ENCODE measurements at places on chromosomes 11 and 22. TPM values are rescaled to one million over a fixed set of nuclear protein-coding genes. Genes with fewer than 3 reads are reported as not detected.

Gene OMP
- total RNA-seq, result not detected

GRCh38 chr22:22870577-22871404 is 16.8 kb upstream of the IGLL5 start:
- H3K27ac ChIP-seq, result no peak overlapping the region
- H3K36me3 ChIP-seq, result no peaks in the 10 kb centered on the region
- no peak overlapping the region for H3K4me3 ChIP-seq
- H3K27me3 ChIP-seq, result no peaks in the 10 kb centered on the region

- no peaks in the 10 kb centered on the region for H3K4me1 ChIP-seq
- H3K36me3 ChIP-seq, result no peaks in the 10 kb centered on the region
- no peak overlapping the region for H3K4me3 ChIP-seq
- no peak overlapping the region for H3K27ac ChIP-seq
Measured at GRCh38 chr11:101738452-101738851, 154.6 kb upstream of the TRPC6 start.

DNA sequence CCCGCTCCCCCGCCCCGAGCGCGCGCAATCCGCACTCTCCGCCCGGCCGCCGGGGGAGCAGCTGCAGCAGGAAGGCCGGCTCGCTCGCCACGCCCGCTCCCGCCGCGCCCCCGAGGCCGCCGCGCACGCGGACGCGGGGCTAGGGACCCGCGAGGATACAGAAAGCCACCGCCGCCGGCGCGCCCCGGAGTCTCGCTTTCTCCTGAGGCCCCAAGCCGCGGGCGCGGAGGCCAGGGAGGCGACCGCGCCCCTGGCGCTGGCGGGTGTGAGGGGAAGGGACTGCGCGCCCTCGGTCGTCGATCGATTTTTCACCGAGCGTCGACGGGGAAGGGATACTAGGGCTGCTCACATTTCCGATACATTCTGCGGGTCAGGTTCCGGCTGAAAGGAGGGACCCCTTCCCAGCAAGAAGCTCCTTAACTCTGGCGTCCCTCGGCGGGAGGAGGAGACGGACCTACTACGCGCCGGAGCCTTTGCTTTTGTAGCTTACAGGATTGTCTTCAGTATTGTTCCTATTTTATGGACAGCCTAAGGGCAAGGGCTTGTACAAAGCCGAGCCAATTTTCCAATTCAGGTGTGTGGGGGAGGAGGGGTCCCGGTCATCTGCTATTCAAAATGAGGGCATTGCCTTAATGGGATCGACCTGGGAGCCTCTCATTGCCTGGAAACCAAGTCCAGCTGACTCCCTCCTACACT is 416 bp upstream of the GAB2 start:
- H3K27ac ChIP-seq, result peak overlapping the region; percentile 97
- peaks cover 15% of the 10 kb centered on the region for H3K27me3 ChIP-seq
- DNase-seq, result peak; percentile 89
- no peaks in the 10 kb centered on the region for H3K4me1 ChIP-seq
- no peaks in the 10 kb centered on the region for H3K36me3 ChIP-seq

DNA sequence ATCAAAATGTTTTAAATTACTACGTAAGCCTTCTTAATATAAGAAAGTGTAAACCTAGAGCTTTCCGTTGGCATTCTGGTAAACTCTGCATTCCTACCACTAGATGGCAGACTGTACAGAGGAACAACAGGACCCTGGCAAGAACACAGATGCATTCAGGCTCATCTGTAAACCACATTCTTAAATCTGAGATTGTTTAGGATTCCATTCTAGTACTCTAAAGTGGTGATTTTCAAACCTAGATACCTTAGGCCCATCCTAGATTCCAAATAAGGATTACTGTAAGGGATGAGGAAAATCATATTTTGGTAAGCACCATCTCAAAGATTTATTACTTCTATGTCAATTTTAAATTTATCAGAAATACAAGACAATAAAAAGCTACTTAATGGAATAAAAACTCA is 26.9 kb downstream of the PICALM start:
- peak overlapping the region; percentile 52 for H3K27ac ChIP-seq
- peak; percentile 83 for DNase-seq
- no peaks in the 10 kb centered on the region for H3K36me3 ChIP-seq
- no peaks in the 10 kb centered on the region for H3K27me3 ChIP-seq
- no peak overlapping the region for H3K4me3 ChIP-seq
- H3K4me1 ChIP-seq, result peaks cover 78% of the 10 kb centered on the region

GRCh38 chr11:35418282-35419183 is 825 bp downstream of the SLC1A2 start:
- DNase-seq, result no peak
- H3K36me3 ChIP-seq, result no peaks in the 10 kb centered on the region
- H3K27ac ChIP-seq, result no peak overlapping the region

- no peak for DNase-seq
- H3K36me3 ChIP-seq, result peaks cover 67% of the 10 kb centered on the region
- H3K27ac ChIP-seq, result peak overlapping the region; percentile 86
Measured at GRCh38 chr11:612201-612960, 3.4 kb downstream of the IRF7 start.

- no peak for DNase-seq
- no peaks in the 10 kb centered on the region for H3K36me3 ChIP-seq
- H3K27ac ChIP-seq, result no peak overlapping the region
- no peaks in the 10 kb centered on the region for H3K27me3 ChIP-seq
- no peak overlapping the region for H3K4me3 ChIP-seq
- no peaks in the 10 kb centered on the region for H3K4me1 ChIP-seq
Measured at GRCh38 chr11:134791102-134791501, 379.1 kb upstream of the B3GAT1 start.

Gene MMP27
- total RNA-seq, result not detected

GRCh38 chr11:81658722-81659121 is 1074.9 kb downstream of the FAM181B start:
- no peak overlapping the region for H3K4me3 ChIP-seq
- H3K27ac ChIP-seq, result no peak overlapping the region
- H3K4me1 ChIP-seq, result no peaks in the 10 kb centered on the region
- no peak for DNase-seq
- no peaks in the 10 kb centered on the region for H3K36me3 ChIP-seq

DNA sequence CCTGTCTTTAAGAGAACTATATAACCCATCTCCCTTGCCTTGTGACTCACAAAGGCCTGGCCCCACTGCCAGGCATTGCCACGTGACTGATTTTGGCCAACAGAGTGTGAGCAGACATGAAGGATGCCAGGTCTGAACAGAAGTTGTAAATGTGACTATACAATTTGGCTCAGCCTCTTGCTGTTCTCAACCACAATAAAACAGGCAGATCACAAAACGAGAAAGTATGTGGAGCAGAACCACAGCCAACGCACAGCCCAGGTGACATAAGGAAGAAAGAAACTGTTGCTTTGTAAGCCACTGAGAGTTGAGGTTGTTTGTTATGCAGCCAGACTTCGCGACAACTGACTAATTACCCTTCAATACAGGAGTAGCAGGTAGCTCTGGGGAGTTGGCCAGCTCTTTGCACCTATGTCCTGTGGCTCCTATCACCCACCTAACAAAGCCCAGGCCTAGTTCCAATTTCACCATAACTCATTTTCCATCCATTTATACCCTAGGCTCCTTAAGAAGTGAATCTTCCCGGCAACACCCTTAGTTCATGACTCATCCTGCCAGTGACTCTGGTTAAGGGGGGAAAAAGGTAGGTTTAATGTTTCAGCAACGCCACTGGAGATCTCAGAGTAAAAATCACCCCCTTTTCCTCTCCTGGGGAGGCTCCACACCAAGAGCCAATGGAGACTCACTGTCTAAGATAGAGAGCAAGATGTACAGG is 53.7 kb downstream of the GALNT18 start:
- H3K27ac ChIP-seq, result no peak overlapping the region
- DNase-seq, result peak; percentile 88
- no peaks in the 10 kb centered on the region for H3K36me3 ChIP-seq
- no peaks in the 10 kb centered on the region for H3K4me1 ChIP-seq

Gene CCDC87
- total RNA-seq, result 0.16 TPM

DNA sequence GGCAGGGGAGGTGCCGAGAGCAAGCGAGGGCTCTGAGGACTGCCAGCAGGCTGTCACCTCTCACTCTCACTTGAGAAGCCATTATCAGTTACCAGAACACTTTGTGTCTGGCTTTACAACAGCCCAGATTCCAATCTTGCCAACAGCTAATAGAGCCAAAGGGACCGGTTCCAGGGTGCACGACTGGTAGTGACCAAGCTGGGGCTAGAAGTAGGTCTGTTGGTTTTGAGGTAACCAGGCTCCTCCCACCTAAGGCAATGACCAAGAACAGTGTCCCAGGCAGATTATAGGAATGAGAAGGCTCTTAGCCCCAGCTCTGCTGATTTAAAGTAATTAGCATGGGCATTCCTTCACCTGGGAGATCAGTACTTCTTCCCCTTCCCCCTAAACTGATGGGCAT is 7.2 kb upstream of the IL10RA start:
- no peaks in the 10 kb centered on the region for H3K27me3 ChIP-seq
- no peaks in the 10 kb centered on the region for H3K36me3 ChIP-seq
- no peaks in the 10 kb centered on the region for H3K4me1 ChIP-seq
- H3K4me3 ChIP-seq, result no peak overlapping the region
- DNase-seq, result no peak

- no peak overlapping the region for H3K4me3 ChIP-seq
- no peaks in the 10 kb centered on the region for H3K27me3 ChIP-seq
- H3K4me1 ChIP-seq, result no peaks in the 10 kb centered on the region
- no peak overlapping the region for H3K27ac ChIP-seq
- peaks cover 5% of the 10 kb centered on the region for H3K36me3 ChIP-seq
Measured at GRCh38 chr11:34445956-34446355, 7.2 kb downstream of the CAT start.
